ENCODE measurements at places on chromosomes 1 and 21. TPM values are rescaled to one million over a fixed set of nuclear protein-coding genes. Genes with fewer than 3 reads are reported as not detected.

- DNase-seq = peak; percentile 27
Observed at GRCh38 chr1:42334240-42335049, 590 bp downstream of the FOXJ3 start.

DNA sequence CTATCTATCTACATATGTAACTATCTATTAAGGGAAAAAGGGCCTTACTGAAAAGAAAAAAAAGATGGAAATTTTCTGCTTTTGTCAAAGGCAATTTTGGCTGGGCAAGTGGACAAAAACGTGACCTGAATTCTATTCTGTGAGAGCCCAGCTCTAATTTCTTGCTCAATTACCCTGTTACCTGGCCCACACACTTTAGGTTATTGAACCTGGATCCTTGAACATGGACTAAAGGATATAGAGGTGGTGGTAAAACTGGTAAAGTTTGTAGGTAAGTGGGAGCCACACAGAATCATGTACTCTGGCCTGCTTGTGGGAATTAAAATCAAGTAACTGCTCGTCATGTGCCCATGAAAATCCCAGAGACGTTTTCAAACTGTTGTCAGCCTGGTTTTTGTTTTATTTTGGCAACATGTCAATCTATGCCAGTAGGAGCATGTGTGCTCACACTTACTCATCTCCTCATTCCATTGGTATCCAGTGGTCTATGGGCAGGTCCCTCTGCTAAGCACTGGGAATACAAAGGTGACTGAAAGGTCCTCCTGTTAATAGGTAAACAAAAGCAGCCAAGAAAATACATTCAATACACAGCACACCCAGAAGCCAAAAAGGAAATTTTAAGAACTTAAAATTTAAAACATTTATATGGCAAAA lies 113.7 kb upstream of the WARS2 start:
- DNase-seq = no peak

The NCMAP gene
- total RNA-seq = not detected

The SPRR5 gene
- not detected for total RNA-seq

DNA sequence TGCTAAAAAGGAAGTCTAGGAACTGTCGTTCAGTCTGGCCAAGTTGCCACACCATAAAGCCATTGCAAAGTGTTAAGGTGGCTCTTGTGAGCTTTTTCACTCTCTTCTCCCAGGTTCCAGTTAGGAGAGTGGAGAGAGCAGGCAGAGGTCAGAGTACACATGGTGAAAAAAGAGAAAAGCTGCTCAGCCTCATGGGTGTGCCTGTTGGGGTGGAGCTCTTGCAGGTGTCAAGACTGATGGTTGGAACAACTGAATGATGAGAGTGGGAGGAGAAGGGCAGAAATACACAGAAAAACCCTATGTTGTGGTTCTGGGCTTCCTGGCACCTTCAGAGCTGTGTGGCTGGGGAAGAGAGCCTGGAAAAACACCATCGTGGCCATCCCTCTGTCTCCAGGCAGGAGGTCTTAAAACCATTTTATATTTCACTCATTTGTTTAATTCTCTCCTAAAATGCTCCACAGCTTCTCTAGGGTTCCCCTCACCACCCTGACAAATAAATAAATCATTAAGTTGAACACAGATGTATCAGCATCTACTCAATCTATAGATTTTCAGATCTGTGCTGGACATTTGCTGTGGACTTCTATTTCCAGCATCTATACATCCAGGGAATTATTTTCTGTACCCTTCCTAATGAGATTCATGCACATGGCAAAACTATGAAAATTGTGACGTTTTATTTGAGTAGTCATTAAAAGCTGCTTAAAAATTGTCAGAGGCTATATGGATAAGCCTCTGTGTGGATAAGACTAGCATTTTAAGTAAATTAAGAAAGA lies 17.5 kb downstream of the UBASH3A start:
- no peak for DNase-seq

DNA sequence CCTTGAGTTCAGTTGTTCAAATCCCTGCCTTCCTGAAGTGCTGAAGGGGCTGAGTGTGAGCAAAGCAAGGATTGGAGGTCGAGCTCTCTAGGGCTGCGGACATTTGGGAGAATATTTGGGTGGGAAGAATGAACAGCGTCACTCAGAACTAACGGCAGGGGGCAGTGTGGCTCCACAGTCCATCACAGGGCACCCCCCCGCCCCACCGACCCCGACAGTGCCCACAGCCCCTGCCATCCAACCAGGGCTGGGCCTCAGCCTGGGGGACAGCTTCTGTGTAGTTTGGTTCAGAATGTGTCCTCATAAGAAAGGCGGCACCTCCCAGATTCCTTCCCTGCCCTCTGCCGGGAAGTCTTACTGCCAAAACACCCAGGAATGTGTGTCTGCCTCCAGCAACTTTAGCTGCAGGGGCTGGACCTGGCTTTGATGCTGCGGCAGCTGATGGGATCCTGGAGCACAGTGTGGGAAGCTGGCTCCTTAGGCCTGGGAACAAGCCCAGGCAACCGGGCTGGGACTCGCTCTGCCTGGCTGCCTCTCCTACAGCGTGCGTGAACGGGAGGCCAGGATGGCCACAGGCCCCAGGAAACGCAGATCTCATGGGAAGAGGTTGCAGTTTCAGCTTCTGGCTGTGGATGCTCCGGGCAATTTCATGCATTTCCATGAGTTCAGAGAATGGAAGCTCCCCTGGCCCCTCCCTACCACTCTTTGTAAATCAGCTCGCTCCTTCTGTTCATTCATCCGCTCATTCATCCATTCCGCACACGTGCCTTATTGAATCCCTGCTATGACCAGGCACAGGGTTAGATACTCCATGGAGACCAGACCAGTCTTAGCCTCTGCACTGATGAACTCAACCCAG lies 104.9 kb upstream of the TMPRSS2 start:
- DNase-seq = peak; percentile 98

The CFHR3 gene
- not detected for total RNA-seq

DNA sequence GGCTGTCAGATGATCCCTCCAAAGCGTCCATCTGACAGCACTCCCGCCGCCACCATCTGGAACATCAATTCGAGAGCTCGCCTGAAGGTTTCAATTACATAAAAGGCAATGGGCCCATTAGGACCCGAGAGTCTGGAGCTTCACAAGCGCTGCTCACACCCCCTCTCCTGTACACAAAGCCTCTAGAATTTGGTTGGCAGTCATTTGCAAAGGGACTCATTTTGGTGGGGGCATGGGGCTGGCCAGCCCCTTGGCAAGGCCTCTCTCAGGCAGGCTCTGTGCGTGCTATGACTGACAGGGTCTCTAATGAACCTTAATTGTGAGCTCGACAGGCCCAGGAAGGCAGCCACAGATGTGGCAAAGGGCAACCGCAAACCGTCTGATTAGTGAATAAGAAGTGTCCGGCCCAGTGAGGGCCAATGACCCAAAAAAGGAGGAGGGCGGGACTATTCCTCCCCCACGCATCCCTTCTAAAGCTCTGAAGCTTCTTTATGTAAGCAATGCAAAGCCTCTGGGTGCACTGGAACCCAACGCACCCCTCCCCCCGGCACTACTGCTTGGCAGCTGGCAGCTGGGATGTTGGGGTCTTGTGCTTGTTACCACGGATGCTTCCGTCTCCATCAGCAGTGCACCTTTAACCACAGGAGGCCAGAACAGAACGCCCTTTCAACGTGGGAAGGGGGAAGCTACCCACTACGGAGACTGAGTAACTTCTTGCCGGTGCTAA lies 79.4 kb downstream of the CAPZB start:
- DNase-seq = peak; percentile 74
